ENCODE measurements at places on chromosomes 6 and 20.

GRCh38 chr6:108782179-108783041, 65.8 kb upstream of the ARMC2 start:
- peak; percentile 41 for DNase-seq

- DNase-seq, result no peak
These were observed 195.2 kb downstream of the SLC16A10 start for GRCh38 chr6:111282515-111282914.

GRCh38 chr6:99662616-99663015, 56.0 kb downstream of the PRDM13 start:
- DNase-seq, result no peak

GRCh38 chr6:170186941-170187668, 103.8 kb downstream of the DLL1 start:
- peak; percentile 17 for DNase-seq

DNA sequence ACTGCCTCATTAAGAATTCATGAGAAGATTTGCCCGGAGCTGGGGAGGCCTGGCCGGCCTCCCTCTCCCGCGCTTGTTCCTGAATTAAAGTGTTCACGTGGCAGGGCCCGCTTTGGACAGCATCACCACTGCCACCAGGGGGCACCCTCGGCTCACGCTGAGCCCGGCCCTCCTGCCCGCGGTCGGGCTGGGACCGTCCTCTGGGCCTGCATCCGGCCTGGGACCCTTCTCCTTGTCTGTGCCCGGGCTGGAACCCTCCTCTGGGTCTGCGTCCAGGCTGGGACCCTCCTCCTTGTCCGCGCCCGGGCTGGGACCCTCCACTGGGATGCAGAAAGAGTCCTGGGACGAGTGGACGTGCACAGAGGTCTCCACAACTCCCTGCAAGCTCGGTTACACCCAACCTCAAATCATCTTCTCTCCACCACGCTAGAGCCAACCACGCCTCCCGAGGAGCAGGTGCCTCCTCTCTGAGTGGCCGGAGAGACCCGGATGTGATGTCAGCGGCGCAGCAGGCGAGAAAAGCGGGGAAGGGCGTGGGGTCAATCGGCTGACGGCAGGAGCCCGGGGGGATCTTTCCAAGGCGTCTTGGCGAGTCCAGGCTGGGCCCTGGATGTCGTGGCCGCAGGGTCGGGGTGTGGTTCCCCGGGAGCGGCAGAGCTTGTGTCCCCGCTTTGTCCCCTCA, 50.9 kb upstream of the DACT2 start:
- DNase-seq, result peak; percentile 64

GRCh38 chr6:146582857-146583256, 15.9 kb upstream of the ADGB start:
- DNase-seq, result peak; percentile 11

GRCh38 chr6:113425977-113426660, 431.0 kb upstream of the MARCKS start:
- DNase-seq, result no peak

DNA sequence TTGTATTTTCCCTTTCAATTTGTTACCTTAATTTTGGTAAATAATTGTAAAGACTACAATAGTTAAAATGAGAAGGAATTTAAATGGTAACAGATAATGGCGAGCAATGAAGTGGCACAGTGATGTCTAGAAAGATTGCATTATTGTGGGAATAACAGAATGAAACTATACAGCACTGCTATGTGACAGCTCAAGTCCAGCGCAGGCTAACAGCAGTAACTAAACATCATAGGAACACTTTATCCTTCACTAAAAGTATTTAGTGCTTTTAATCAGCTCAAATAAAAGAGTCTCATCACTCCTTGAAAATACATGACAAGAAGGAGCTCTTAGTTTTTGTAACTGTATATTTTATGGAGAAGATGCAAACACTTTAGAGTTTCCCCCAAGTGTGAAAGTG, 190.8 kb downstream of the TENT5A start:
- no peak for DNase-seq

GRCh38 chr6:32181915-32182529, 2.0 kb downstream of the AGER start:
- DNase-seq, result no peak

DNA sequence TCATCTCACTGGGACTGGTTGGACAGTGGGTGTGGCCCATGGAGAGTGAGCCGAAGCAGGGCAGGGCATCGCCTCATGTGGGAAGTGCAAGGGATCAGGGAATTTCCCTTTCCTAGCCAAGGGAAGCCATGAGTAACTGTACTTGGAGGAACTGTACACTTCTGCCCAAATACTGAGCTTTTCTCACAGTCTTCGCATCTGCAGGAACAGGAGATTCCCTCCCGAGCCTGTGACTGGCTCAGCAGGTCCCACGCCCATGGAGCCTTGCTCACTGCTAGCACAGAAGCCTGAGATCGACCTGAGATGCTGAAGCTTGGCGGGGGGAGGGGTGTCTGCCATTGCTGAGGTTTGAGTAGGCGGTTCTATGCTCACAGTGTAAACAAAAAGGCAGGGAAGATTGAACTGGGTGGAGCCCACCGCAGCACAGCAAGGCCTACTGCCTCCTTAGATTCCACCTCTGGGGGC, 10.4 kb upstream of the CALHM5 start:
- no peak for DNase-seq

DNA sequence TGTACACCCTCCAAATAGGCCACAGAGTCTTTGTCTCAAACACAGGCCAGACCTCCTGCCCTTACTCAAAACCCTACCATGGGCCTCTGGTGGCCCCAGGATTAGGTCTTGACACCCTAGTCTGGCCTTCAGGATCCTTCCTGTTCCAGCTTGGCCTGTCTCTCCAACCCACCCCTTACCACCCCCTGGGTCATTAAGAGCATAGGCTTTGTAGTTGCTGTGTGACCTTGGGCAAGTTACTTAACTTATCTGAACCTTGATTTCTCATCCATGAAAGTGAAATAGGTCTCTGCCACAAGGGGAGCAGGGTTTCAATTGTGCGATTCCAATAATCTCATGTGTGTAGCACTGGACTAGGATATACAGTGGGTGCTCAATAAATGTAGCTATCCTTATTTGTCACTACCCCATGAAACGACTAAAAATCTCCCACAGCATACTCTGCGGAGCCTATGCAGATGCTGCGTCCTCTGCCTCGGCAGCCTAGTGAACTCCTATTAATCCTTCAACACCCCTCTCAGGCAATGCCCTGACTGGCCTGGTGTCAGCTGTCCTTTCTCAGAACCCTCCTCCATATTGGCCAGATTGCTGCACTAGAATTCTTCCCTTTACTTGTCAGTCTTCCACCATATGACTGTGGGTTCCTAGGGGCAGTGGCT, 39.7 kb upstream of the NOL4L start:
- no peak for DNase-seq

GRCh38 chr6:2714111-2714895, 36.4 kb downstream of the MYLK4 start:
- no peak for DNase-seq

DNA sequence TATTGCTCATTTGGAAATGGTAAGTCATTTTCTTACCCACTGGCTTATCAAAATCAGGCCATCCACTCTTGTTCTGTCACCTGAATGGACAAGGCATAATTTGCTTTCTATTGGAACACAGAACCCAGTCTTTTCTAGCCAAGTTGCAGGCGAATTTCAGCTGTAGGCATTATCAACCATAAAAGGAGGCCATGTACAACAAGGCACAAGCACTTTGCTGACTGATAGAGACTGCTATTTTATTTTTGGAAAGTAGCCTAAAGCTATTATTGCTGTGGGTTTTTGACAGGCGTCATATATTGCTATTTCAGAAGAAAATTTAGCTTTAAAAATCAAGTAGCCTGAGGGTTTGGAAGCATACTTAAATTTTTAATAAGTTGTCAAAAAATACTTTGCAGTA, 344.2 kb downstream of the HDGFL1 start:
- no peak for DNase-seq
